ENCODE measurements at places on chromosomes 1 and 21.
A peak's percentile ranks its signal among the peaks of the same experiment; 100 is the strongest.

- no peak for DNase-seq
Observed at GRCh38 chr1:240511789-240512188, 100.2 kb downstream of the GREM2 start.

DNA sequence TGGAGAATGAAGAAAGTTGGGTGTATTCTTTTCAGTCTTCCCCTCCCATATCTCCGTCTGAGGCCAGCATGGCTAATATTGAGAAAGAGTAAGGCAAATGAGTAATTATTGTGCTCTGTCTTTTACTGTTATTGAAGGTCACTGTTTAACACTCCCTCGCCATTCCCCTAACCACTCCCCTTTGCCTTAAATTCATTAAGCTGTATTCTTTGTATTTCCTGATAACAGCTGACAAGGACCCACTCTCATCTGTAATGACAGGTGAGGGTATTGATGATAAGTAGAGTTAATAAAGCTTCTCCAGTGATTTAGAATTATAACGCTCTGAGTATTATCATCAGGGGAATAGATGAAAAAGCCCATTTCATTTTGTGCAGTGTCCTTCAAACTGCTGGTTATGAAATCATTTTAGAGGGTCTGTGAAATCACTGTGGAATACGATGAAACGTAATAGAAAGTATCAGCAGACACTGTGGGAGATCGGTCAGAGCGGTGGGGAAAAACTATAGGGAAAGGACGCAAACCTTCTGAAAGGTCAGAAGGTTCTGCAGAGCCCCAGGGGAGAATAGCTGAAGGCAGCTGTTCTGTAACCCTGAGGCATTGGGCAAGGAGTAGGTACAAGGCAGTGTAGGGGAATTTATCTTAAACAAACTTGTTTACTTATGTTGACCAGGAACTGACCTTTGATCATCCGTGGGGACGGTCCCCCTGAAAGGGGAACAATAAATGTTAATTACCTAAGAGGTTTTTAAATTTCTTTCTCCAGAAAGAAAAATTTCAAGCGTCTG, 46.3 kb upstream of the CACYBP start:
- no peak for DNase-seq

GRCh38 chr1:27816921-27817630, 13.5 kb upstream of the PPP1R8 start:
- DNase-seq = no peak

GRCh38 chr21:40660461-40660860, 186.5 kb downstream of the DSCAM start:
- no peak for DNase-seq

GRCh38 chr1:225808136-225808535, 1.8 kb upstream of the EPHX1 start:
- no peak for DNase-seq

- no peak for DNase-seq
Observed at GRCh38 chr1:59138402-59138801, 158.5 kb upstream of the FGGY start.

GRCh38 chr21:44532712-44533111, 7.3 kb downstream of the KRTAP10-1 start:
- no peak for DNase-seq

DNA sequence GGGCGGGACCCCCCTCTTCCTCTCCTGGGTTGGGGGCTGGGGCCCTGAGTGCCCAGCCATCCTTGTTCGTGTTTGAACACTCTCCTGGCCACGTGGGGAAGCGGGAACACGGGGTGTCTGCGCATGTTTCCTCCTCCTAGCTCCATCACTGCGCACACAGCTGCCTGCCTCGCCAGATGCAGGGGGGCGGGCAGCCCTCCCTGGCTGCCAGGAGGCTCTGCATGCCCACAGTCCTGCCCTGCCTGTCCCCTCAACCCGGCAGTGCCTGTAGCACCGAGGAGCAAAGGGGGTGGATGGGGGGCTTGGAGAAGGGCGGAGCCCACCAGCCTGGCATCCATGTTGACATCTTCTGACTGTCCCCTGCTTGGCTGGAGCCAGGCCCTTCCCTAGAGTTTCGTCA, 1.8 kb upstream of the SLC25A34 start:
- no peak for DNase-seq

DNA sequence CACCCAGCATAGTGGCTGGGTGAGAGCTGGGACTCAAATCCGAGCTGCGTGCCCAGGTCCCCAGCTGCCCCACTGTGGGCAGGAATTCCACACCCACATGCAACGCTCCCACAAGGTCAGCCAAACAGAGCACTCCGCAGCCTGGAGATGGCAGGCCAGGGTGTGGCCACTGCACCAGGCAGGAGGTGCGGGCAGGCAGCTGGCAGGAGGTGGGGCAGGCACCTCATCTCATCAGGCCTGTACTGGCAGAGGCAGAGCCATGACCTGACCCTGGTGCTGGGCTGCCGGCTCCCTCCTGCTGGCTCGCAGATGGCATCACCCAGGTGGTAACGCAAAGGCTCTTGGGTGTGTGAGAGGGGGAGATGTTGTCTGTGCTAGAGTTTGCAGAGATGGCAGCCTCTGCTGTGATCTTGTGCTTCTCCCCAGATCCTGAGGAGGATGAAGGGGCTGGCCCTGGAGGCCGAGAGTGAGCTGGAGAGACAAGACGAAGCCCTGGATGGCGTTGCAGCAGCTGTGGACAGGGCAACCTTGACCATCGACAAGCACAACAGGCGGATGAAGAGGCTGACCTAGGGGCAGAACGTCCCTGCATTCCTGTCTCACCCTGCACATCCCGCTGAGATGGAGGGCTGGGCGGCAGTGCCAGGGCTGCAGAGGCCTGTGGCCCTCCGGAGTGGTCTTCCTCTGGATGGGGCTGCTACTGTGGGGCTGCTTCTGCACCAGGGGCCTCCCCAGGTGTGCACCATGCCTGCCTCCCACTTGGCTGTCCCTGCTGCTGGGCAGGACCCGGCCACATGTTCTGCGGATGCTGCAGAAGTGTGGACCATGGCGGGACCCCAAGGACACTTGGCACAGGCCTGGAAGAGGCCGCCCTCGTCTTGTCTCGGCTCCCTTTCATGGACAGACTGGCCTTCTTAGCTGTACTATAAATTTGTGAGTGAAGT, 35.1 kb upstream of the PRSS38 start:
- no peak for DNase-seq

GRCh38 chr1:175481126-175482070, 262.0 kb downstream of the TNR start:
- DNase-seq = no peak

- no peak for DNase-seq
Observed at GRCh38 chr21:39669976-39670661, 57.4 kb downstream of the B3GALT5 start.

GRCh38 chr21:36640174-36640720, 58.7 kb upstream of the SIM2 start:
- DNase-seq = no peak

DNA sequence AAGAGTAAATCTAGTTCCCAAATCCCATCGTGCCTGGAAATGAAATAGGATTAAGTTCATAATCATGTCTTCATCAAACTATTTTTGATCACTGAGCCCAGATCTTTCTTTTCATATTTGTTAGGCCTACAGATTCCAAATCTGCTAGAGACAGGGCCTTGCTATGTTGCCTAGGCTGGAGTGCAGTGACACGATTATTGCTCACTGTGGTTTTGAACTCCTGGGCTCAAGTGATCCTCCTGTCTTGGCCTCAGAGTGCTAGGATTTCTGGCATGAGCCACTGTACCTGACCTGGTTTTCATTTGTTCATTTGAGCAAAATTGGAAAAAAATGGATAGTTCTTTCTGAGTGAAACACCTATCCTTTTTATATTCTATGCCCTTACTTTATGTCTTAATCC, 28.0 kb upstream of the DIPK1A start:
- DNase-seq = no peak

DNA sequence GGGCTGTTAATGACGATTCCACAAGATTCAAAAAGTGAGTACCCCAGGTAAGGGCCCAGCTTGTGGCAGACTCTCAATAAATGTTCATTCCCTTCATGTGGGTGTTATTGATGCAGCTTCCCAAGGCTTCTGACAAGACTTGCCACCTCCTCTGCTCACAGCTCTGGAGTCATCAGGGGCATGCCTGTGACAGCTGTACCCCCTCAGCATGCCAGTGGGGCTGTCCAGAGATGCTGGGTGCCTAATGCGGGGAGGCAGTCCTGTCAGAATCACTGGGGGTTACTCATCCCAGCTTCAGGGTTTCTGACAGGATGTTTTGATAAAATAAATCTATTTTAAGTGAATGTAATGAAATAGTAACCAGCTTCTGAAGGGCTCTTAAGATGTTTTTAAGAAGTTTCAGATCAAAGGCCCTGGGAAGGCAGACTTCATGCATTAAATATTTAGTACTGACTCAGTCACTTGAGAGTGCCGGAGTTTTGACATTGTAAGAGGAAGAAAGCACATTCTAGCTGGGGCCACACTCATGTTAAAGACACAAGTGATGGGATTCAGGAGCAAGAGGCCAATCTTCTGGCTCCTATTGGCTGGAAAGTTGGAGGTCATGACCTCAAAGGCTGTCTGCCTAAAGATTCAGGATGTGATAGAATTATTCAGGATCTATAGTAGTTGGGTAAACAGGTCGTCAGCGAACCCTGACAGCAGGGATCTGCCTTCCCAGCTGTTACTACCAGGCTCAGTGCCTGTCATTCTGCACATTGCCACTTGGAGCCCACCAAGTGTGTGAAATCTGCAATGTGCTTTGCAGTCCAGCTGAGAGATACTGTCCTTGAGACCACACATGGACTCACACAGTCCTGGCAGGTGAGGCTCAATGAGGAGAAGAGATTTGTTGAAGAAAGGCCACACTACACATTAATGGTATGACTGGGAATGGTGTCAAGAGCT, 239.6 kb upstream of the BEND5 start:
- no peak for DNase-seq

- DNase-seq = no peak
Observed at GRCh38 chr1:93612510-93612909, 69.1 kb downstream of the BCAR3 start.

GRCh38 chr1:59332983-59333382, 36.1 kb downstream of the FGGY start:
- DNase-seq = peak; percentile 21

GRCh38 chr1:215970406-215970805, 403.3 kb downstream of the KCTD3 start:
- DNase-seq = no peak

DNA sequence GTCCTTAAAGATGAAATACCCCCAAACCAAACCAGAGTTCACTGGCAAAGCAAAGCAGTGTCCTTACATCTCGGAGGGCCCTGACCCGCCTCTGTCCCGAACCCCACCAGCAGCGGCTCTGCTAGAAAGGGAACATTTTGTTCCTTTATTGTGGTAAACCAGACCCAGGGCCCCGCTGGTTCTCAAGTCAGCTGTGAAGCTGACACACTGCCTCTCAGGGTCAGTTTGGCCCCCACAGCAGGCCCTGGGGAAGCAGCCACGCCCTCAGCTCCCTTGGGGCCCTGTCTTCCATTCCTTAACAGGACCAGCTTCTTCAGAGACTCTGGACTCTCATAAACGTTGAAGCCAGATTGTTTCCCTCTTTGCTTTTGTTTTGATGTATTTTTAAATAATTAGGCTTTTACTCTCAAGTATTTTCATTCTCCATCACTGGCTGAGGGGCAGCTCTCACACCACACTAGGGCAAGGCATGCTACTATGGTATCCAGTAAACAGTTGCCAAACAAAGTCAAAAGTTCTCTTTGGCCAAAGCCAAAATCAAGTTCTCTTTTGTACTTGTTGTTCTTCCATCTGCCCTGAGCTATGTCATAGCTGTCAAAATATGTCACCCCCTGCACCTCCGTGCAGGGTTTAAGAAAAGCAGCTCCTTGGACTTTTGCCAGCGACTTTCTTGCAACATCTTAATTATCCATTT, 61.1 kb upstream of the ANGPTL1 start:
- DNase-seq = no peak

DNA sequence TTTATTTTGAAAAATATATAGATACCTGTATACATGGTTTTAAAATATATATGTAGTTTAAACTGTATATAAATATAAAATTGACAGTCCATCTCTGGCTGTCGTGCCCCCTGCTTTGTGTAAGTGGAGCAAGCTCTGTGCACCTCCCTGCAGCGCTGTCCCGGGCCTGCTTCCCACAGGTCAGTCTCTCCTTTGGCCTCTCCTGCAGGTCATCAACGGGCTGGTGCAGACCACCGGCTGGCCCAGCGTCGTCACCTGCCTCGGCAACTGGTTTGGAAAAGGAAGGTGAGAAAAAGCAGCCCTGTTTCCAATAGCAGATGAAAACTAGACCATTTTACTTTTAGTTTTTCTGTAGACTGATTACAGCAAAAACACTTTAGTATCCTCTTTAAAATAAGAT, 28.5 kb downstream of the SLC37A1 start:
- no peak for DNase-seq

GRCh38 chr1:19840228-19840627, 25.1 kb upstream of the RNF186 start:
- DNase-seq = no peak

- no peak for DNase-seq
Observed at GRCh38 chr1:161722406-161722805, 1.1 kb downstream of the FCRLB start.

GRCh38 chr1:32724678-32725614, 22.4 kb upstream of the SYNC start:
- DNase-seq = no peak

GRCh38 chr1:238738892-238739291, 647.5 kb upstream of the CHRM3 start:
- no peak for DNase-seq

DNA sequence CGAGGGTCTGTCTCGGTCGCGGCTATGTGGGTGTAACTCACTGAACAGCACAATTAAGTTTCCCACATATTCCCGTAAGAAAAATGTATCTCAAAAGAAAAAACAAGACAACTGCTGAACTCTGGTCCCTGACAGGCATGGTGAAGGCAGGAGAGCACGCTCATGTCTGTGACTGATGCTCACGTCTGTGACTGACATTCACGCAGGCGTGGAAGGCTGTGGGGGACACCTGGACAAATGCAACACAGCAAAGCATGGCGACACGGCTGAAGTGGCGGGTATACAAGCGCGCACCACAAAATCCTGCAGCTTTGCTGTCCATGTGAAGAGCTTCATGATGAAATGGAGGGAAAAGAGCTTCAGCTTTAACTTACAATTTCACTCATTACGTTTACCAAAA, 6.0 kb downstream of the PTTG1IP start:
- DNase-seq = no peak

- no peak for DNase-seq
Observed at GRCh38 chr1:91537281-91537986, 36.8 kb downstream of the CDC7 start.

DNA sequence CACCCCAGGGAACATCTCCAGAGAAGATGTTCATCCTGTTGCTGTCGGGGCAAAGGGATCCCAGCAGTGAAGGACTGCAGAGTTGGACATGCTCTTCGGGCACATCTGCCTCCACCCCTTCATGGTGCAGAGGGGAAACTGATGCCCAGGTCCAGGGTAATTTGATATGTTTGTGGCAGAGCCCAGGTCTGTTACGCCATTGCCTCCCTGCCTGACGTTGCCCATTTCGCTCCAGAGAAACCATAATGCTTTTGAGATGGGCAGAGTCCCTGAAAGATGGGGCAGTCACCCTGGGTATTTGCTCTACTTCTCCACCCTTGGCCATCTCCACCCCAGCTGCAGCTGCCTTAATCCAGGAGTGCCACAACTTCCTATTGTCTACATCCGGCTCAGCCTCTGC, 290.4 kb upstream of the POU3F1 start:
- DNase-seq = no peak

- DNase-seq = no peak
Observed at GRCh38 chr1:3323796-3324703, 130.4 kb upstream of the ARHGEF16 start.
